ENCODE measurements at places on chromosomes 13 and 19. TPM values are rescaled to one million over a fixed set of nuclear protein-coding genes. Genes with fewer than 3 reads are reported as not detected.

GRCh38 chr13:80237646-80238045 is 103.3 kb downstream of the SPRY2 start:
- no peak overlapping the region for H3K27ac ChIP-seq
- no peak overlapping the region for H3K4me3 ChIP-seq
- no peaks in the 10 kb centered on the region for H3K27me3 ChIP-seq
- DNase-seq: peak; percentile 34
- no peaks in the 10 kb centered on the region for H3K36me3 ChIP-seq
- H3K4me1 ChIP-seq: peaks cover 16% of the 10 kb centered on the region

- H3K4me3 ChIP-seq: 0 out of 2 replicates have a peak overlapping the region, but pooled peaks have one; percentile 5
- DNase-seq: no peak
- H3K27ac ChIP-seq: no peak overlapping the region
These were observed 3.8 kb upstream of the APC2 start for GRCh38 chr19:1445932-1446712.

- H3K4me1 ChIP-seq: peaks cover 22% of the 10 kb centered on the region
- no peak overlapping the region for H3K4me3 ChIP-seq
- DNase-seq: no peak
- no peaks in the 10 kb centered on the region for H3K36me3 ChIP-seq
These were observed 6.4 kb downstream of the KANK3 start for GRCh38 chr19:8336660-8337059.

- H3K27me3 ChIP-seq: no peaks in the 10 kb centered on the region
- H3K4me1 ChIP-seq: no peaks in the 10 kb centered on the region
- no peak overlapping the region for H3K4me3 ChIP-seq
- no peak for DNase-seq
- no peaks in the 10 kb centered on the region for H3K36me3 ChIP-seq
These were observed 18.1 kb downstream of the DHRS12 start for GRCh38 chr13:51785712-51786424.

GRCh38 chr13:74794582-74794981 is 660.4 kb upstream of the KLF12 start:
- DNase-seq: no peak
- H3K27me3 ChIP-seq: no peaks in the 10 kb centered on the region
- H3K4me3 ChIP-seq: no peak overlapping the region
- no peaks in the 10 kb centered on the region for H3K4me1 ChIP-seq

DNA sequence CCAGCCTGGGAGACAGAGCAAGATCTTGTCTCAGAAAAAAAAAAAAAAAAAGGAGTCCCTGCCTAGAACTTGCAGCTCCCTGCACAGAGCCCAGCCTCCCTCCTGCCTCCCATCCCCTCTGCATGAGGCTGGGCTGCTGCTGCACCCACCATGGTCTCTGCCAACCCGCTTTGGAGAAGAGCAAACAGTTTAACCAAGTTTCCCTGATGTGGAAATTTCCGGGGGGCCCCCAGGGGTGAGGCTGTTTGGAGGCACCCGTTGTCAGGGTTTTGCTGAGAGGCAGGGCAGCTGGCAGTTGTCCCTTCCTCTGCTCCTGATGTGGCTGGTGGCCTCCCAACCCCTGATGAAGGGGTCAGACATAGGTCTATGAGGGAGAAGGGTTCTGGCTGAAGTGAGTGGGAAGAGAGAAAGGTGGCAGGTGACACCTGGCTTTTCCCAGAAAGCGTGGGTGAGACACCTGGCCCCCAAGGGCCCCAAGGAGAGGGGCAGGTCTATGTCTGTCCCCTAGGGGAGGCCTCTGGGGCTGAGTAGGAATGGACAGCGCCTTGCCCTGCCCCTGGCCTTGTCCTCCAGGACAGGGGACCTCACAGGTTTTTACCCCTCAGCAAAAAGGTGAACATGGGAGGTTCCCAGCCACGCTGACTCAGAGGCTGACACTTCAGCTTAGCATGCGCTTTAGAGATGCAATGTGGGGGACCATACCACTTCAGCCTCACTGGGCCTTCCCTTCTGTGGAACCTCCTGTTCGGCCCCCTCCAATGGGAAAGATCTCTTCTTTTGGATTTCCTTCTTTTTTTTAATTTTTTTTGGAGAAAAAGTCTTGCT is 5.5 kb downstream of the LRP3 start:
- H3K27me3 ChIP-seq: peaks cover 19% of the 10 kb centered on the region
- H3K4me3 ChIP-seq: no peak overlapping the region
- H3K27ac ChIP-seq: no peak overlapping the region
- H3K4me1 ChIP-seq: peaks cover 5% of the 10 kb centered on the region
- no peaks in the 10 kb centered on the region for H3K36me3 ChIP-seq
- no peak for DNase-seq

- no peak for DNase-seq
- peaks cover 51% of the 10 kb centered on the region for H3K4me1 ChIP-seq
- H3K4me3 ChIP-seq: no peak overlapping the region
- H3K27me3 ChIP-seq: no peaks in the 10 kb centered on the region
These were observed 133.3 kb downstream of the USP12 start for GRCh38 chr13:27038323-27038722.

- no peak for DNase-seq
- H3K36me3 ChIP-seq: no peaks in the 10 kb centered on the region
- no peak overlapping the region for H3K4me3 ChIP-seq
- H3K27me3 ChIP-seq: no peaks in the 10 kb centered on the region
These were observed 7.9 kb upstream of the MAB21L1 start for GRCh38 chr13:35484384-35484783.

DNA sequence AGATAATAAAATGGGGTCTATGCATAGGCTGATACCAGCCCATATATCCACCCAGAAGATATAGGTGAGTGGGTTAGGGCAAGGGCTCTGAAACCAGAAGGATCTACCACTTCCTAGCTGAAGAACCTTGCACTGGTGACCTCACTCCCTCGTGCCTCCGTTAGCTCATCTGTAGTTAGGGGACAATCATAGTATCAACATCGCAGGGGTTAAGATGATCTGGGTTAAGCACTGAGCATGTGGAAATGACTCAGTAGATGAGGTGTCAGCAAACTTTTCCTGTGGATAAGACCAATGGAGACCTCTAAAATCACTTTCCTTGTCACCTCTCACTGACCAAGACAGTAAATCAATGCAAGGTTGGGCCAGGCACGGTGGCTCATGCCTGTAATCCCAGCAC is 30.5 kb downstream of the TNFSF14 start:
- DNase-seq: no peak
- H3K27me3 ChIP-seq: peaks cover 7% of the 10 kb centered on the region
- no peak overlapping the region for H3K4me3 ChIP-seq
- no peaks in the 10 kb centered on the region for H3K4me1 ChIP-seq
- no peak overlapping the region for H3K27ac ChIP-seq

DNA sequence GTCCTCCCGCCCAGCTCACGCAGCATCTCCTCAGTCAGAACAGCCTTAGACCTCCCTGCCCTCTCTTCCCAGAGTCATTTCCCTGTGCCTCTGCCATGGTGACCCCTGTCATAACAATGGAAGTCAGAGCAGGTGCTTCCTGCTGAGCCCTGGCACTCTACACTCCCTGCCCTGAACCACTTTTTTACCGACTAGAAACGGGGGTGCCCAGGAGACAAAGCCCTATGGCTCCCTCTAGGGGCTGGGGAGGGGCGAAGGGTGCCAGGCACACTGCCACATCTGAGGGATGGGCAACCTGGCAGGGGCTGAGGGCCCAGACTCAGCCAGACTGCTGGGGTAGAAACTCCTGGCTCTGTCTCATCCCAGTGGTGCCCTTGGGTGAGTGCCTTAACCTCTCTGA is 16.4 kb downstream of the ZNF574 start:
- no peak overlapping the region for H3K27ac ChIP-seq
- no peaks in the 10 kb centered on the region for H3K36me3 ChIP-seq
- no peaks in the 10 kb centered on the region for H3K27me3 ChIP-seq
- H3K4me3 ChIP-seq: no peak overlapping the region
- no peak for DNase-seq

- H3K4me1 ChIP-seq: 0 out of 2 replicates have a peak, but pooled peaks cover 5% of the 10 kb centered on the region
- DNase-seq: no peak
- no peak overlapping the region for H3K27ac ChIP-seq
These were observed 72.4 kb upstream of the TSC22D1 start for GRCh38 chr13:44648392-44649103.

DNA sequence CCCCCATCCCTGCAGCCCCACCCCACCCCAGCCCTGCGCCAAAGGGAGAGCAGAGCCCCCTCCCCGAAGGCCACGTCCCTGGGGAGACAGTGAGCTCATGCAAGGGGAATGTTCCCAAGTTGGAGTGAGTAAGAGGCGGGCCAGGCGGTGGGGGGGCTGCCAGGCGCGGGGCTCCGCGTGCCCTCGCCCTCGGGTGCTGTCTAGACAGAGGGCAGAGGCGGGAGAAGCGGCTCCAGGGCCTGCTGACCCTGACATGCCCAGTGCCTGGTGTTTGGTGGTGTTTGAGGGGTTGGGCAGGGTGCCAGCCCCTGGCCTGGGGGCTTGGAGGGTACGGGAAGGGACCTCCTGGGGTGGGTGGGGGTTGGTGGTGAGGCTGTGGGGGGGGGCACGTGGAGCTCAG is 1.0 kb downstream of the FSTL3 start:
- H3K27me3 ChIP-seq: no peaks in the 10 kb centered on the region
- H3K4me3 ChIP-seq: peak overlapping the region; percentile 57
- H3K4me1 ChIP-seq: peaks cover 46% of the 10 kb centered on the region
- H3K36me3 ChIP-seq: peaks cover 38% of the 10 kb centered on the region
- peak; percentile 86 for DNase-seq
- H3K27ac ChIP-seq: peak overlapping the region; percentile 93

GRCh38 chr19:33419788-33420130 is 46.2 kb downstream of the CEBPG start:
- no peak for DNase-seq
- peaks cover 7% of the 10 kb centered on the region for H3K4me1 ChIP-seq
- H3K4me3 ChIP-seq: no peak overlapping the region
- H3K36me3 ChIP-seq: peaks cover 5% of the 10 kb centered on the region

DNA sequence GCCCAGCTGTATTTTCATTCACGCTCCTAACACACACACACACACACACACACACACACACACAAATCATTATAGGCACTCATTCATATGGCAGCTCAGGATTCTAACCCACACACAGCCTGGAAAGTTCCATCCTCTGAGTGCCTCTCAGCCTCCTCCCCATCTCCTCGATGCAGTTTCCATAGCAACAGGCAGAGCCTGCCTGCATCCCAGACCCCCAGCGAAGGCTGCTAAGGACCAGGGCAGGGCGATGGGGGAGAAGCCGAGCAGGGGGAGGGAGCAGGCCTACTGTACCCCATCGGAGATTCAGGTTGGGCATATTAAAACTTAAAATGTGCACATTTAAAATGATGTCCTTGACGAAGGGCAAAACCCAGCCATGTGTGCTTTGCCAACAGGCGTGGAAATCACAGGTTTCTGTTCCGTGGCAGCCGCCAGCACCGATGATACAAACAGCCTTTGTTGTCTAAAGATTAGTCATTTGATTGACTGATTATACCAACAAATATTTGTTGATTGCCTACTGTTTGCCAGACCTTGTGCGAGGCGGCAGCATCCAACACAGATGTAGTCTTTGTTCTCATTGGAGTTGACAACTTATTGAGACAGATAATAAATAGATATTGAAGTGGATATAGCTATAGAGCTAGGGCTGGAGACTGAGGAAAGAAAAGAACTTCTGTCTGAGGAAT is 43.8 kb upstream of the USP29 start:
- no peak overlapping the region for H3K27ac ChIP-seq
- no peaks in the 10 kb centered on the region for H3K27me3 ChIP-seq
- no peak overlapping the region for H3K4me3 ChIP-seq
- no peaks in the 10 kb centered on the region for H3K36me3 ChIP-seq
- H3K4me1 ChIP-seq: no peaks in the 10 kb centered on the region
- DNase-seq: no peak

GRCh38 chr19:53037101-53038097 is 7.1 kb upstream of the ERVV-2 start:
- no peak for DNase-seq
- H3K27me3 ChIP-seq: no peaks in the 10 kb centered on the region
- no peaks in the 10 kb centered on the region for H3K4me1 ChIP-seq
- H3K4me3 ChIP-seq: peak overlapping the region; percentile 13

DNA sequence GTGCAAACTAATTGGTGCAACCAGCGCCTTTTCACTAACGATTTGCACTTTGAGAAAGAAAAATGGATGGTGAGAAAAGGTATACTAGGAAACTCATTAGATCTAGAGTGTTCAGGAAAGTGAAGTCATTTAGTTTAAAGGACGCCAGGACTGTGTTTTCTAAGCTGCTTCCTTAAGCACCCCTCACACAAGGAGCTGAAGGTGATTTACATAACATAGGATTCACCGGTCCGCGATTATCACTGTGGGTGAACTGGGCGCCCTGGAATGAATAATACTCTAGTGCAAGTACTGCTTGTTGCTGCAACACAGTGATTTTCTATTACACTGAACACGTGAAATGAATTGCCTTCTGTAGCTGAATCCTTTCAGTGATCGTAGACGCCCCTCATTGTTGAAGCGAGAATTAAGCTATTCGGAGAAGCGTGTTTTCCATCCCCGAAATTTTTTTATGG is 2.6 kb upstream of the MAB21L1 start:
- H3K36me3 ChIP-seq: 0 out of 2 replicates have a peak, but pooled peaks cover 4% of the 10 kb centered on the region

ZNF677 gene
- 5.4 TPM for total RNA-seq

COL5A3 gene
- 0.38 TPM for total RNA-seq

RAVER1 gene
- 36.4 TPM for total RNA-seq

GPR4 gene
- total RNA-seq: not detected

IL17D gene
- 4.3 TPM for total RNA-seq

MBD3L2 gene
- not detected for total RNA-seq

ZNF439 gene
- 0.06 TPM for total RNA-seq

TMPRSS9 gene
- total RNA-seq: not detected
